ENCODE measurements at places on chromosomes 6 and 20.
A peak's percentile ranks its signal among the peaks of the same experiment; 100 is the strongest.

GRCh38 chr20:20864351-20865096 lies 152.1 kb upstream of the RALGAPA2 start:
- no peak for DNase-seq

DNA sequence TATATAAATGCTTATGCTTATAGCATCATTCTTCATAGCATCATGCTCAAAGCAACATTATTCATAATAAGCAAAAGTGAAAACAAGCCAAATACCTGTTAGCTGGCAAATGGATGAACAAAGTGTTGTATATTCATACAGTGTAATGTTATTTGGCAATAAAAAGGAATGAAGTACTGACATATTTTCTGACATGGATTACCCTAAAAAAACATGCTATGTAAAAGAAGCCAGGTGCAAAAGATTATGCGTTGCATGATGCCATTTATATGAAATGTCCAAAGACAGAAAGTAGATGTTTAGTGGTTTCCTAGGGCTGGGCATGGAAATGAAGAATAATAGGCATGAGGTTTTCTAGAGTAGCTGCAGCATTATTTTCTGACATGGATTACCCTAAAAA lies 77.1 kb downstream of the GFRA4 start:
- DNase-seq: no peak

DNA sequence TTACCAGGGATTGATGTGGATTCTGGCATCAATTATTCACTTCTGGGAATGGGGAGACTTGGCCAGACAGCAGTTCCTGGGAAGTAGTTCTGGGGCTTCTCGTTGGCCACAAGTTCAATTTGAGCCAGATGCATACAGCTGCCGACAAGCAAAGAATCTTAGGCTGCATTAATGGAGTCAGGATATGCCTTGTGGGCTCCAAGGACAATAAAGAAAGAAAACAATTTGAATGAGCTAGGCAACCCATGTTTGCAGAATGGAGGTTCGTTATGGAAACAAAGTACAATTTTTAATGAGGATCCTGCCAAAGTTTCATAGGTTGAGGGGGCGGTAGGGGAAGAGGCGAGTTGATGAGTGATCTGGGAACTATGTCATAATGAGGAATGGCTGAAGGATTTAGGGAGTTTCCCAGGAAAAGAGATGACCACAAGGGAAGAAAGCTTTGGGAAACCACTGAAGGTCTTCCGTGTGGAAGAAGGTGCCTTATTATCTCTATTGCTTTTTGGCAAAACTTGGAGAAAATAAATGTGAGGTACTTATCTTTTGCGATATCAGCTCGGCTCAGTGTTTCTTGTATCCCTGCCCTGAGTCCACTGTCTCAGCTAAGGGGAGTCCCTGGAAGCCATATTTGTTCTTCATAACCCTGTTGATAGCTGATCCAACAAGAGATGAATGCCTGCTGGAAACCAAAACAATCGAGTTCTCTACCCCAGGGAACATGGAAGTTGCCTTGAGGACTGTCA lies 181.0 kb upstream of the ZNF217 start:
- peak; percentile 31 for DNase-seq

GRCh38 chr6:33583591-33584155 lies 3.6 kb upstream of the BAK1 start:
- DNase-seq: no peak

DNA sequence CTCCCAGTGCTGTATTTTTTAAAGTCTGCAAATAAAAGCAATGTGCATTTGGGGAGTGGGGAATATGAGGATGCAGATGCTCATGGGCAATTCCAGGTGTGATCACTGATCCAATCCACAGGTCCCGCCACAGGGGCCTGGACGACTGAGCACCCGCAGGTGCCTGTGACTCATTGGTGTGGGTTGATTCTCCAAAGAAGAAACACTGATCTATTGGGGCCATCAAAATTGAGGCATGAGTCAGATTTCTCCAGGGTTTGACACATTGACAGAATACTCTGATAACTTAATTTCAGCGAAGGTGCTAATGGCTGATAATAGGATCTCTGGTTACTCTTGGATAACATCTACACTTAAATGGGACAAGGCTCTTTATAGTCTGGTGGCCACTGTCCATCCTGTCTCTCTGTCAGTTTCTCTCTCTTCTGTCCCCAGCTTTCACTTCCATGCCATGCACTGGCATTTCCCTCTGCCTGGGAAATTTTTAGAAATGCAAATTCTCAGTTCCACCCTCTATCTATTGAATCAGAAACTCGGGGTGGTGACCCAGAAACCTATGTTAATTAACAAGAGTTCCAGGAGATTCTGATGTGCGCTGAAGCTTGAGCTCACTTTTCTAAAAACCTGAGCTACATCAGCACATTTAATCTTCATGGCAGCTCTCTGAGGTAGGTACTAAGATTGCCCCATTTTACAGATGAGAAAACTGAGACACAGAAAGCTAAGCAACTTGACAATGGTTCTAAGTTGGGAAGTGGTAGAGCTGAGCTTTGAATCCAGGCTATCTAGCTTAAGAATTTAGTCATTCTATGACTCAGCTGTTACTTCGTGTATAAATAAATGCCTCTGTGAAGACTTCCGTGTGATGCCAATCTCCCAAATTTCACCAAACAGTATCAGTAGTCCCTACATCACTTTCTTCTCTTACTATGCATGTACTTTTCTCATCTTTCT lies 10.2 kb upstream of the RCAN2 start:
- peak; percentile 25 for DNase-seq

- no peak for DNase-seq
These were observed 23.8 kb downstream of the TMEM14B start for GRCh38 chr6:10771371-10771894.

DNA sequence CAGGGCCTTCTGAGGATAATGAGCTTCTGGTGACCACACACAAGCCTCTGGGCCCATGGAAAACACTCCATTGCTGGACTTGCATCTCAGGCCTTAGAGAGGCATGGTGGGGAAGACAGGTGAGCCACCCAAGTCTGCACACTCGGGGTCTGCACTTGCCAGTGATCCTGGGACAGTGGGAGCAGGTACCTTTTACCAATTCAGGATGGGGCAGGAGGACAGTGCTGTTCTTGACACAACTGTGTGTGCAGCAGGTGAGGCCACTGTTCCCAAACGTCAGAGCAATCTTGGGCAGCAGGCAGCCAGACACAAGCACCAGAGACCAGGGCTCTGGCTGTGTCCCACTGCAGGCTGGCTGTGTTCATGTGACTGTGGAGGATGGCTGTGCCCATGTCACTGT lies 221.3 kb downstream of the ERMARD start:
- no peak for DNase-seq

DNA sequence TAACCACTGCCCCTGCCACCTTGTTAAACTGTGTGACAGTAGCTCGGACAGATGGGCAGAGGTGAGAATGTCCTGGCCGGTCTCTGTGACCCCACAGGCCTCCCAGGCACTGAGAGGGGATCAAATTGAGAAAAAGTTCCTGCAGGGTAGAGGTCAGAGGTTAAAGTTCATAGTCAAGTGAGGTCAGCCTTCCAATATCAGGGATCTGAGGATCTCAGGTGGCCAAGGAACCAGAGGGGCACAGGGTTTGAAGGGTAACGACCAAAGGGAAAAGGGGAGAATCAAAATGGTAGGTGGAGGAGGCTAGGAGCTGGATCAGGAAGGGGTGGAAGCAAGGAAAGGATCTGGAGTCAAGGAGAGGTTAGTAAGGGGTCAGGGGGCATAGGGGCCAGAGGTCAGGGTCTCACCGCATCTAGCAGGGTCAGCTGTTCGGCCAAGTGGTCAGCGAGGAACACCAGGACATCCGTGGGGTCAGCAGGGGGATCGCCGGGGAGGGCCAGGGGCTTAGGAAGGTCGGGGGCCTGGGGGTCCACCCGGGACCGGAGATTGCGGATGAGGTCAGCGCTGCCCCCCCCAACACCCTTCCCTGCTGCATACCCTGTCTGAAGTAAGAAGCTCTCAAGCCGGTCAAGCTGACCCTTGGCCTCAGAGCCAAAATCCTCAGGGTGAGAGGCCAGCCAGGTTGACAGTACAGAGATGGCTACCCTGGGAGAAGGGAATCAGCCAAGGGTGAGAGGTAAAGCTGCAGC lies 2.9 kb downstream of the RGL2 start:
- DNase-seq: no peak

GRCh38 chr6:12034349-12034748 lies 22.2 kb downstream of the HIVEP1 start:
- DNase-seq: no peak

- DNase-seq: no peak
These were observed 65.3 kb downstream of the BANF2 start for GRCh38 chr20:17765017-17765416.

GRCh38 chr20:17710379-17711266 lies 10.9 kb downstream of the BANF2 start:
- no peak for DNase-seq

DNA sequence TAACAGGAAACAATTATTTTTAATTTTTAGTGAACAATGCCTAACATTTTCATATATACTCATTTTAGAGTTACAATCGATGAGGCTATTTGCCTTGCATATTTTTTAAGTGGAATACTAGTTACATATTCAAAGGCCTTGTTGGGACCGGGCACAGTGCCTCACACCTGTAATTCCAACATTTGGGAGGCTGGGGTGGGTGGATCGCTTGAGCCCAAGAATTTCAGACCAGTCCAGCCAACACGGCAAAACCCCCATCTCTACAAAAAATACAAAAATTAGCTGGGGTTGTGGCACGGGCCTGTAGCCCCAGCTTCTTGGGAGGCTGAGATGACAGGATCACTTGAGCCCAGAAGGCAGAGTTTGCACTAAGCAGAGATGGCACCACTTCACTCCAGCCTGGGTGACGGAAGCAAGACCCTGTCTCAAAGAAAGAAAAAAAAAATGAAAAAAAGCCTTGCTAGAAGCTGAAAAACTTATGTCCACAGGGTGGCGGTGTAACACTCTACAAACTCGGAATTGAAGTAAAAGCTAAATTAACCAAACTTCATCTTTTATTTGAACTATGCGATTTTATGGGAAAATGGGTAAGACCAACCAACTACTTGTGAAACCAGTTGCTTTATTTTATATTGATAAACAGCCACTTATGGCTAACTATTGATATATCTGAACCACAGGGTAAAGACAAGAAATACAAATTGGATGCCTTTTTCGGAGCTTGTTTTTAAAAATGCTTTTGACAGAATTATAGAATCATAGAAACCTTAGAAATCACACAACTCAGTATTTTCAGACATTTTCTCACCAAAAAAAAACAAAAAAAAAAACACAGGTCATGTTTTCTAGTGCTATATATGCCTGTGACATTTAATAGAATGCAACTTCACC lies 24.1 kb upstream of the ROS1 start:
- DNase-seq: peak; percentile 33

GRCh38 chr20:9515214-9515585 lies 810 bp downstream of the LAMP5 start:
- DNase-seq: no peak

- DNase-seq: no peak
These were observed 324 bp downstream of the JPH2 start for GRCh38 chr20:44186674-44187053.

- DNase-seq: no peak
These were observed 265.1 kb upstream of the PRDM1 start for GRCh38 chr6:105821027-105821426.

- DNase-seq: no peak
These were observed 52.9 kb upstream of the TAF8 start for GRCh38 chr6:41997456-41997855.
